Suprapubic skin (tissue), 4 donors: ENCODE measurements at places on chromosomes 16 and 17. TPM values are rescaled to one million over a fixed set of nuclear protein-coding genes. Genes with fewer than 3 reads are reported as not detected.

HAP1 gene
- 1.0 TPM for total RNA-seq

CRISPLD2 gene
- 60.1 TPM for total RNA-seq

GRB7 gene
- 114 TPM for total RNA-seq

SERPINF2 gene
- 3.9 TPM for total RNA-seq

DNA sequence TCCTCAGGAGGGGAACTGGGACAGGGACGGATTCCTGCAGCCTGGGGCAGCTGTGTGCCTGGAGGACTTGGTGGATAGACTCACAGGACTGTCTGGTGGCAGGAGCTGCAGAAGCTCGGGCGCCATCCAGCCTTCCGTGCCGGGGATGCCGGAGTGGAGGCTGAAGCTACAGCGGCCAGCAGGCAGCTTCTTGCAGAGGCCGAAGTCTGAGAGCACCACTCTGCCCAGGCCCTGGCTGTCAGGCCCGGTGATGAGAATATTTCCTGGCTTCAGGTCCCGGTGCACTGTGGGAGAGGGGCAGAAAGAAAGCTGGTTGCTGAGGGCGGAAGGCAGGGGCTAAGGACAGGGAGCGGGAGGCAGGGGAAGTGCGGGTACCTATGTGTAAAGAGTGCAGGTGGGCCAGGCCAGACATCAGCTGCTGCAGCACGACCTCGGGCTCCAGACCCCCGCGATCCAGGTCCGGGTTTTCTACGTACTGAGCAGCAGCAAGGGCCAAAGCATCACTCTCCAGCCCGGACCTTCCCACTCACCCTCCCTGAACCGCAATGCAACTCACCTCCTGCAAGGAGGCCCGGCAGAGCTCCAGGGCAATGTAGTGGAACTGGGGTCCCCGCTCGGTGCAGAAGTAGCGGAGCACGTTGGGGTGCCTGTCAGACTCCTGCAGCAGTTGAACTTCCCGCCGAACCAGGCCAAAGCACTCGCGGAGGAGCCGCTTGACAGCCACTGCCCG, 16.1 kb downstream of the PLK1 start:
- no peak overlapping the region for H3K27ac ChIP-seq
- no peak overlapping the region for H3K4me3 ChIP-seq
- no peaks in the 10 kb centered on the region for H3K27me3 ChIP-seq
- no peaks in the 10 kb centered on the region for H3K4me1 ChIP-seq

GRCh38 chr17:16001226-16001897, 1.7 kb downstream of the TTC19 start:
- H3K27me3 ChIP-seq = no peaks in the 10 kb centered on the region
- H3K4me3 ChIP-seq = peak overlapping the region; percentile 78
- peaks cover 51% of the 10 kb centered on the region for H3K36me3 ChIP-seq
- DNase-seq = no peak

- no peak for DNase-seq
- no peaks in the 10 kb centered on the region for H3K27me3 ChIP-seq
- no peak overlapping the region for H3K27ac ChIP-seq
These were observed 484 bp upstream of the NUDT7 start for GRCh38 chr16:77721752-77722308.

GRCh38 chr17:32523827-32524552, 37.2 kb downstream of the CDK5R1 start:
- no peaks in the 10 kb centered on the region for H3K27me3 ChIP-seq
- H3K36me3 ChIP-seq = no peaks in the 10 kb centered on the region
- H3K27ac ChIP-seq = no peak overlapping the region
- peak; percentile 24 for DNase-seq
- peaks cover 18% of the 10 kb centered on the region for H3K4me1 ChIP-seq
